Stimulated activated CD4-positive, alpha-beta T cell treated with anti-CD3 and anti-CD28 coated beads, TNF-alpha, amount 100 ng/mL, for 4 hours (primary cell): ENCODE measurements at places on chromosomes 4 and X.

DNA sequence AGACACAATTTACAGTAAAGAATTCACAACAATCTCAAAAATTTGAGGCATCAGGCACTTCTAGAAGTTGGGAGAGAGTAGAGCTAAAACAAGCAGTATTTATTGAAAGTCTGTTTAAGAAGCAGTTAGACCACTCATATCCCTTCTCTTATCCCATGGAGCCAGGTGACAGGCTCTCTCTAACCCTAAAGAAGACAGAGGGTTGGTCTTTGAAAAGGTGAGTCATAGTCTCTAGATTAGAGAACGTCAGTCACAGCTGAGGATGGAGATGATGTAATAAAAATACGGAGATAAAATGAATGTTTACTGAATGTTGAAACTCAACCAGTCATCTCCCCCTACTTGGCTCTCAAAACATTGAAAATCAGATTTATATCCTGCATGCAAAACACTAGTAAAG lies 223.8 kb downstream of the CHIC2 start:
- no peak for DNase-seq

GRCh38 chr4:169152899-169153298 lies 117.9 kb downstream of the SH3RF1 start:
- no peak for DNase-seq

- DNase-seq = no peak
Measured at GRCh38 chr4:2292646-2293108, 30.8 kb upstream of the MXD4 start.

- DNase-seq = no peak
Measured at GRCh38 chr4:185598846-185599552, 63.7 kb upstream of the PDLIM3 start.

GRCh38 chr4:183840311-183840710 lies 64.8 kb upstream of the STOX2 start:
- peak; percentile 26 for DNase-seq

- DNase-seq = no peak
Measured at GRCh38 chr4:148649652-148650331, 207.6 kb upstream of the NR3C2 start.

DNA sequence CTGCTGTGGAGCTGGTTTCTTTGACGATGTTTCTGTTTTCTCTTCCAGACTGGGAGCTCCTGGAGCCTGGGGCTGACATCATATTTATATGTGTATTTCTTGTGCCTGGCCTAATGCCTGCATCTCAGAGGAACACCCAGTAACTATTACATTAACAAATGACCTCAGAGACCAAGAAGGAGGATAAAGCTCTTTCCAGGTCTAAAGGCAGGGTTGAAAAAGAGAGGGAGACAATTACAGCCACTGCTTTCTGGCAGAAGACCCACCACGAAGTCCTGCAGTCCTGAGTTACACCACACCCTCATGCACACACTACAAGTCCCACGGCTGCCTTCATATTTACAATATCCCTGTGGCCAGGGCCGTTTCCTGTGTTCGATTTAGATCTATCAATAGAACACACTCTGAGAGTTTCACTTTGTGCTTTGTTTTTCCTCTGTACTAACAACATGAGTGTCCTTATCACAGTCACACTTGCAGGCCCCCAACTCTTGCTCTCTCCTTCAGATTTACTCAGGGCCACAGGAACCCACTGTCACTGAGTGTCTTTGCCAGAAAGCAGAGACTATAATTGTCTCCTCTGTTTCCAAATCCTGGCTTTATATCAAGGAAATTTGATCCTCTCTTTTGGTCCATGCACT lies 535.5 kb downstream of the MID1IP1 start:
- no peak for DNase-seq

DNA sequence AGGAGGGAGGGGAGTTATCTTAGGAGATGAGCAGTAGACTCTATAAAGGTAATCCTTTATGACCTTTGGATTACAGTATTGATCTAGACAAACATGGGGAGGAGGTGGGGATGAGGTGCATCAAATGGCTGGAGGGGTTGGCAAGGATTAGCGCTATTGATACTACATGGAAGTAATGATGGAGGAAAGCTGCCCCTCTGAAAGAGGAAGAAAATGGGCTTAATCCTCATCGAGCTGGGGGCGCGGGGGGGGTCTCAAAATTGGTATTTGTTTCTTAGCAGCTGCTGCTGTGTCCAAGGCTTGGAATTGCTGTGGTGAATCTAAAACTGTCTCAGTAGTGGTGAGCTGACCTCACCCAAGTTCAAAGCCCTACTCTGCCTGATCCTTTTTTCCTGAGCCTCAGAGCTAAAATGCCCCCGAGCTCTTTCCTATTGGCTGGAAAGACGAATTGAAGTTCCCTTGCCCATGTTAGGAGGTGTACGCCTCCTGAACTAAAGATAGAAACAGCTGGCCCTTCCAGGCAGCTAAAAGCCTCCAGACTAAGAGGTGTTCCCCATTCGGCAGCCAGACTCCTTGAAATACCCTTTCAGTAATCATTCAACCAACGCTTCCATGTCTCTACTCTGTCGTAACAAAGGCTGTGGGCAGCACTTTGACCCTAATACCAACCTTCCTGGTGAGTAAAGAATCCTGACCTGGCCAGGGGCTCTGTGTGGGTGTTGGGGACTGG lies at the start of gene ITGB1BP2:
Gene ITGB1BP2 (plus strand): TSS at position 556 of the 730 bp plus-strand sequence. CDS start 57 bp downstream, at position 613.
- DNase-seq = no peak

- no peak for DNase-seq
Measured at GRCh38 chr4:2867758-2868491, 24.3 kb downstream of the ADD1 start.

DNA sequence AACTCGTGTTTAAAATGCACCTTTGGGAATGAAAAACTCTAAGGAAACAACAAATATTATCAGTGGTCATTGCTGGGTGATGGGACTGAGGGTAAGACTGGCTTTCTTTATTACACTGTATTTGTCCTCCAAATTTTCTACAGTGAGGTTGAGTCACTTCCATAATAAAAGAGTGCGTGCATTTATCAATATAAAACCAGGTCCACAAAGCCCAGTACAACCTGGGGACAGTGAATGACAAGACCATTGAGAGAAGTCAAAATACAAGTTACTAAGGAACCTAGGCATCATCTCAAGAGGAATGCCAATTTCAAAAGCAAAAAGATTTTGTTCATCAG lies 76.4 kb downstream of the MAGED4 start:
- no peak for DNase-seq

- DNase-seq = no peak
Measured at GRCh38 chr4:8194306-8195242, 4.5 kb upstream of the SH3TC1 start.

- DNase-seq = no peak
Measured at GRCh38 chrX:1394731-1395501, 3.0 kb upstream of the SLC25A6 start.

DNA sequence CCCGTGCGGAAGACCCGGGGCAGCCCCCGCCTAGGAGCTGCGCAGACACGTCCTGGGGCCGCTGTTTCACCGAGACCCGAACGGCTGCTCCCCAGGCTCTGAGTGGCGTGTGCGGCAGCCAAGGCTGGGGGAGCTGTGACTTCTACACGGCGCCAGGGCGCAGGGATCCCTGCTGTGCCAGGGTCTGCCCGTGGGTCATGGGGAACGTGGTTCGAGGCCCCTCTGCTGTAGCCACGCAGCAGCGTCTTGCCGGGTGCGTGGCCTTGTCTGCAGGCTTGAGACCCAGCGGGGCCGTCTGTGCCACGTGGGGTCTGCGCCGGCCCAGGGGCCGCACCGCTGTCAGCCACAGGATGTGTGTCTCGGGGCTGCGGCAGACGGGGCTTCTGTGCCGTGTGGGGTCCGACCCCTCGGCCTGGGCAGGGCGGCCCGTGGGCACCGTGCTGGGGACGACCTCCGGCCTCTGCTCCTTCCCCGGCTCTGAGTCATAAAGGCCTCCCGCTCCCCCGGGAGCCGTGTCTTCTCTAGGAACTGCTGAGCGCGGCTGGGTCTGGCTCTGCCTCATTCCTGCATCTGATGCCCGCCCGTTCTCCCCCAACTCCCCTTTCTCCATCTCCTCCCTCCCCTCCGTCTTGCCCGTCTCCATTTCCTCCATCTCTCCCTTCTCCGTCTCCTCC lies 12.7 kb upstream of the GTPBP6 start:
- no peak for DNase-seq

GRCh38 chrX:69027181-69028005 lies 137.9 kb downstream of the PJA1 start:
- DNase-seq = no peak

GRCh38 chrX:30577362-30577991 lies at the start of gene TASL:
TSS of gene TASL (minus strand) at chrX:30577766. CDS start at chrX:30560355, 17,411 bp downstream.
- no peak for DNase-seq

DNA sequence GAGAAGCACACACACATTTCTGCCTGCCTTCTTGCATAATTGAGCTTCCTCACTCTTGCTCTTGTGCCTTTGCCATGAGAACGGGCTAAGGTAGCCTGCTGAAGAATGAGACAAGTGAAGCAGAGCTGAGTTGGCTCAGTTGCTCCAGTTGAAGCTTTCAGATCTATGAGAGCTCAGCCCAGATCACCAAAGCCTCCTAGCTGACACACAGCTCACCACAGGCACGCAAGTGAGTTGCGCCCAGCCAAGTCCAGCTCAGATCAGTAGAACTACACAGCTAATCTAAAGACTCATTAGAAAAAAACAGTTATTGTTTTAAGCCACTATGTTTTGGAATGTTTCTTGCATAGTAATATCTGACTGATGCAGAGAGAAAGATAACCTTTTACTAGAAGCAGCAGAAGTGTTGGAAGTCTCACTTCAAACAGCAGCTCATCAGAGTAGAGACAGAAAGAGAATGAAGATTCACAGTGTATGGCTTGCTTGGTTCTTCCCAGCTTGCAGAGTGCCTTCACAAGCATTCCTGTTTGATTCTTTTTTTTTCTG lies 362.4 kb downstream of the MID1IP1 start:
- DNase-seq = no peak

DNA sequence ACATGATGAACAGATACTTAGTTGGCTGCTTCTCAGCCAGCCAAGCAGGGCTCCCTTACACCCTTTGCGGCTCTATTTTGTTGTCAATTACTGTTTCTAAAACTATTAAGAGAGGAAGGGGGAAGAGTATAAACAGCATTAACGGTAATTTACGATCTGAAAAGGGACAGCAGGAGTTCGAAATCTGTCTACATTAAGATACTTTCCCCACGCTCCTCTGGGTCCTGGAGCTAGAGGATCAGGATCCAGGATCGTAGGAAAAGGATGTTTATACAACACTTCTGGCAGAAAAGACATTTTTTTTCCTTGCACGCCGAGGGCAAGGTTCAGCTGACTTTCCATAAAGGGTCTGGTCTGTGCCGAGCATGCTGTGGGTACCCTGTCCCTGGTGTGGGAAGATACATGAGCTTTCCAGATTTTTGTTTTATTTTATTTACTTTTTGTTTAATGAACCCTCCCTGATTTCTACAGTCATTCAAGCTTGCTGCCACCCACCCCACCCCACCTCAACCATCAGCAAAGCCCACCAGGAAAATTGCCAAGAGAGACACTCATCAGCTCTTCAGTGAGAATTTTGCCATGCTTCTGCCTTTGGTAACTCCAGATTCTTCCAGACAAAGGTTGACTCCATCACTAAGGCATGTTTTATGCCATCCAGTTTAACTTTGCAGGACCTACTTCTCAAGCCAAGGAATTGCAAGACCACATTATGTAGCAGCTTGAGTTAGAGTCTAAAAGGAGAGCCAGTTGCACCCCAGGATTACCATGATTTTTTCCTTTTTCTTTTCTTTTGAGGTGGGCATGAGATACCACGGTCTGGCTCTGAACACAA lies 188.1 kb downstream of the QDPR start:
- DNase-seq = no peak

- no peak for DNase-seq
Measured at GRCh38 chr4:65845199-65845773, 175.0 kb upstream of the EPHA5 start.

DNA sequence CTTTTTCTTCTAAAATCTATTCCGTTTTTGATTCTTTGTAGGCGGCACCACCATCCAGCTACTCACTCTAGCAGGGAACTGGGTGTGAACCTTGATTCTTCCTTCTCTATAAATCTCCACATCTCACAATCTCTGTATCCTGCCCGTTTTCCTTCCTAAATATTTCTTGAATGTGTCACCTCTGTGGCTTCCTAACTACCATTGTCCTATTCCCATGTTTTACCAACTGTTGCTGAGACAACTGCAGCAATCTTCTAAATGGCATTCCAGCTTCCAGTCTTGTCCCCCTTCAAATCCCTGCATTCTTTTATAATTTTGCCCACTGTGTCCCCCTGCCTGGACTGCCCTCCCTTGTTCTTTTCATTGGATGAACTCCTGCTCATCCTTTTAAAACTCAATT lies 641.3 kb downstream of the RPA4 start:
- DNase-seq = no peak

DNA sequence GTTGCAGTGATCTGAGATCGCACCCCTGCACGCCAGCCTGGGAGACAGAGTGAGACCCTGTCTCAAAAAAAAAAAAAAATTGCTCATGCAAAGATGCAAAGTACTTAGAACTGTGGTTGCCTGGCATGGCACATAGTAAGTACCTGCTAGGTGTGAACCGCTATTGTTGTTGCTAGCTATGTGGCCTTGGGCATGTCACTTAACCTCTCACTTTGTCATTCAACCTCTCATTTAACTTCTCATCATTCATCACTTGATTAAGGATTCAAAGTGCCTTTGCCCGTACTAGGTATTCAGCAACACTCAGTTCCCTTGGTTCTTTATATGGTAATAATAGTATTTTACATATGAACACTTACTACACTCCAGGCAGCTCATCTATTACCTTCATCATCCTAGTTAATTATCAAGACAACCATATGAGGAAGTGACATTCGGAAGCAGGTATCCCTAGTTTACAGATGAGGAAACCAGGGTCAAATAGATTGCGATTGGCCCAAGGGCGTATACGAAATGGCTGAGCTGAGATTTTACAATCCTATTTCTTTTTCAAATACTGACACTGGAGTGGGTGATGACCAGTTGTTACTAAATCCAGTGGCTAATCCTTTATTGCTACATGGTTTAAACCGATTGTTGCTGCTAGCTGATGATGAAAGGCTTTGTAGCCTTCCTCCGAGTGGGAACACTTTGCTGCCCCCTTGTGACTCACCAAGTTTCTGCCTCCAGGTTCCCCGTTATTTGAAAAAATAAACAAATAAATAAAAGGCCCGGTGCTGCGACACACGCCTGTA lies 28.8 kb upstream of the SOWAHD start:
- peak; percentile 12 for DNase-seq

DNA sequence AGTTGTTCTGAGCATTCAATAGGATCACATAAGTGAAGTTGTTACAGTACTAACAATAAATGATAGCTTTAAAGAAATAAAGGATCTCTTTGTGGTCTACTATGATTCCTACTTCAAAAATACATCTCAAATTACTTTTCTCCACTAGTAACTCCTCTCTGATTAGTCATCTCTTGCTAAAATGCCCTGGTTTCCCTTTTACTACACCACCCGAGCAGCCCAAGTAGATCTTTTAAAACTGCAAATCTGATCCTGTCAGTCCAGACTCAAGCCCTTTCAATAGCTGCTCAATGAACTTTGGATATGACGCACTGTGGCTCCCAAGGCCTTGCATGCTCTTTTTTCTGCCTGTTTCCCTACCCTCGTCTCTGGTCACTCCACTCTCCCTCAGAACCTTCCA lies 97.5 kb downstream of the MAOA start:
- no peak for DNase-seq
